Activated T-helper 1 cell treated with anti-CD3 and anti-CD28 coated beads, Interleukin-12 subunit alpha, Interleukin-12 subunit beta, Interleukin-2, Interleukin-4 antibody, amounts not matched to agents 30 ng/mL and 10 ng/mL and 1 ng/mL, durations not matched to agents 14 hours and 24 hours and 36 hours (primary cell): ENCODE measurements at places on chromosomes 7 and 10. TPM values are rescaled to one million over a fixed set of nuclear protein-coding genes. Genes with fewer than 3 reads are reported as not detected.

GRCh38 chr10:122878799-122879338, 512 bp downstream of the FAM24B start:
- peak overlapping the region; percentile 97 for H3K4me3 ChIP-seq
- peak overlapping the region; percentile 93 for H3K27ac ChIP-seq
- DNase-seq, result no peak
- H3K4me1 ChIP-seq, result peaks cover 60% of the 10 kb centered on the region
- H3K36me3 ChIP-seq, result peaks cover 23% of the 10 kb centered on the region

DNA sequence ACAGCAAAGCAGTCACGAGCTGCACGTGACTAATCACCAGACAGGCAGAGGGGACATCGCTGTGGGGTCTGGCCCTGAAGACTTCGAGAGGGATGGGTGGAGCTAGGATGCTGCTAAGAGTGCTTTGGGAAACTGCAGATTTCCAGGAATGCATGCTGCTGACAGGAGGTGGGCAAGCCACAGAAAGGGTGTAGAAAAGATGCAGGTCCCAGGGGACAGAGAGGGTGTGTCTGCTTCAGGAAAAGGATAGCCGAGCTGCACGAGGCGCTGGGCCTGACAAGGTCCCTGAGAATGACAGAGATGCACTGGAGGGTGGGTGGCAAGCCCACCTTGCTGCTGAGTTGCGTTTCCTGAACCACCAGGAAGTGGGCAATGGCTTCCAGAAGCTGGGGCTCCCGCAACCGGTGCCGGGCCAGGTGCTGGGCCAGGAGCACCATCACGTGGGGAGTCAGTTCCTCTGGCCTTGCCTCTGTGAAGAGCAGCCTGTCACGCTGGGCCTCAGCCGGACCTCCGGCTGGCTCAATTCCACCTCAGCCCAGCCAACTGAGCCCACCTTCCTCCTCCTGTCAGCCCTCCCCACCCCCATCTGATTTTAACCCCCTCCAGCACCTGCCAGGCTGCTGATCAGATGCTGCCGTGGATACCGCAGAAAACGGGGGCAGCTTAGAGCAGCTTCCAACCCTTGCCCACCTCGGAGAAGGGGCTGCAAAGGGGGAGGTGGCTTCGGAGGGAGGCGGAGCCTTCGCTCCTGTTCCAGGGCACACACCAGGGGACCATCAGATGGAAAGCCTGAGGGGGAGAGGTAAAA, 2.2 kb downstream of the FASTK start:
- DNase-seq, result no peak
- H3K4me1 ChIP-seq, result peaks cover 26% of the 10 kb centered on the region
- peak overlapping the region; percentile 79 for H3K27ac ChIP-seq
- peak overlapping the region; percentile 92 for H3K4me3 ChIP-seq
- no peaks in the 10 kb centered on the region for H3K27me3 ChIP-seq

DNA sequence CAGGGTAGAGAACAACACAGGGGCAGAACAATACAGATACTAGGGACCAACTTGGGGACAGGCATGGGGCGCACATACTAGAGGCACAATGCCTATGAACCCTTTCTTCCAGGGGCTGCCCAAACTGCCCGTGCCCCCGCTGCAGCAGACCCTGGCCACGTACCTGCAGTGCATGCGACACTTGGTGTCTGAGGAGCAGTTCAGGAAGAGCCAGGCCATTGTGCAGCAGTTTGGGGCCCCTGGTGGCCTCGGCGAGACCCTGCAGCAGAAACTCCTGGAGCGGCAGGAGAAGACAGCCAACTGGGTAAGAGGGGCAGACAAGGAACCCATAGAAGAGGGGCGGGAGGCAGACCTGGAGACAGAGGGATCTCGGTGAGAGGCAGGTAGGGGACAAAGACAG, 5.8 kb downstream of the CHAT start:
- no peak overlapping the region for H3K4me3 ChIP-seq
- no peak overlapping the region for H3K27ac ChIP-seq
- no peaks in the 10 kb centered on the region for H3K36me3 ChIP-seq
- no peaks in the 10 kb centered on the region for H3K4me1 ChIP-seq

DNA sequence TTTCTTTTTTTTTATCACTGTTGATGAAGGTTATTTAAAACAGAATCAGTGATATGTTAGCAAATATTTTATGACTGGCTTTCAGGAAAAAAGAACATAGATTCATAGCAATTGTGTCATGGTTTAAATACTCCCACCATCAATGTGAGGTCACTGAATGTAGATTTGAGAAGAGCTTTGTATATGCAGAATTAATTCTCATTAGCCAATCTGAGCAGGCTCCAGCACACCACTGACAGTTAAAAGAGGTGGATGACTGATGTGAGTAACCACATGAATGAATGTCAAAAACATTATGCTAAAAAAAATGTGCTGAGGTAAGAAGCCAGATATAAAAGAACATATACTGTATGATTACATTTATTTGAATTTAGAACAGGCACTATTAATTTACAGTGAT, 174.8 kb upstream of the KAT6B start:
- no peaks in the 10 kb centered on the region for H3K27me3 ChIP-seq
- DNase-seq, result no peak
- H3K4me3 ChIP-seq, result no peak overlapping the region
- no peaks in the 10 kb centered on the region for H3K4me1 ChIP-seq

GRCh38 chr10:20247891-20248708, 431.9 kb downstream of the PLXDC2 start:
- H3K36me3 ChIP-seq, result no peaks in the 10 kb centered on the region
- H3K4me3 ChIP-seq, result no peak overlapping the region
- no peak for DNase-seq
- no peaks in the 10 kb centered on the region for H3K27me3 ChIP-seq
- H3K27ac ChIP-seq, result no peak overlapping the region

DNA sequence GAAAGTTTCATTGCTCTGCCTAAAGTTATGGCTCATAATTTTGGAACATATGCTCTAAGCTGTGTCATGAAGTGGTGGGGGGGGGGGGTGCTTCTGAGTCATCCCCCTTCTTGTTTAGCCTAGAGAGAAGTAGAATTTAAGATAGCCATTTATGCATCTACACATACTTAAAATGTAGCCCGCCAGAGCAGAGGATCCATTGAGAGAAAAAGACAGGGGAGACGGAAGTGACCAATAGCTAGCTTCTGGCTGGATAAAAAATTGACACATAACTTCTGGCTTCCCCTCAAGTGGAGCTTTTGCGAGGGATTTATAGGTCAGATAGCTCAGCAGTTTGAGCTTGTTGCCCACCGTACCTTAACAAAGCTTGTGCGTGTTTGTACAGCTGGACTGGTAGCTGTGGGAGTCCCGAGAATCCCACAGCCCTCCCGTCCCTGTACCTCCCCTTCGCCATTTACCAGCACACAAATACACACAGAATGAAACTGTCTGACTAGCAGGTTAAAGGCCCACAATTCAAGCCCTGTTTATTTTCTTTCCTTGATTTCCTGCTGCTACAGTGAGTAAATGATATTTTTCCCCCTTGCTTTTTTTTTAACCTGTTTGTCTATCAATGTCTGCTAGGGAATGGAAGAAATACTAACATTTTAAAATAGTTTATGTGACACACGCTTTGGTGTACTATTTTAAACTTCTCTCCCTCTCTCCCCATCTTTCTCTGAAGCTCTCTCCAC, 232.6 kb upstream of the FERD3L start:
- H3K4me3 ChIP-seq, result no peak overlapping the region
- H3K27ac ChIP-seq, result no peak overlapping the region
- DNase-seq, result no peak
- H3K27me3 ChIP-seq, result no peaks in the 10 kb centered on the region

- peaks cover 13% of the 10 kb centered on the region for H3K27me3 ChIP-seq
- H3K27ac ChIP-seq, result no peak overlapping the region
- no peak for DNase-seq
- no peaks in the 10 kb centered on the region for H3K4me1 ChIP-seq
- H3K36me3 ChIP-seq, result no peaks in the 10 kb centered on the region
- no peak overlapping the region for H3K4me3 ChIP-seq
Observed at GRCh38 chr7:25926891-25927625, 224.9 kb upstream of the NFE2L3 start.

DNA sequence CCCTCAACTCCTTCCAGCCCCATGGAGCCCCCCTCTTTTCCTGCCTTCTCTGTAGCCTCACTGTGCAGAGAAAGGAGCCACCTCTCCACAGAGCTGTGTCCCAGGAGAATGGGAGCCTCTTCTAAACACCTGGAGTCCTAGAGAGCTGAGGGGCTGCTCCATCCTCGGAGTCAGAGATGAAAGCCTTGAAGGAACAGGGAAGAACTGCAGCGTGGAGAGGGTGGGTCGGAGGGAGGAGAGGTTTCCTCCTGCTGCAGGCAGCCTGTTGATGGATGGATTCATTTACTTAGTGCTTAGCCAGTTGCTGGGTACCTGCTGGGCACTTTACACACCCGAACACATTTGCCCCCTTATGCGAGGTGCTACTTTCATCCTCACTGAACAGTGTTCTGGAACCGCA, 39.0 kb downstream of the C10orf120 start:
- no peak overlapping the region for H3K27ac ChIP-seq
- no peaks in the 10 kb centered on the region for H3K4me1 ChIP-seq
- DNase-seq, result no peak
- H3K36me3 ChIP-seq, result no peaks in the 10 kb centered on the region

GRCh38 chr7:18289788-18290187, 205.8 kb upstream of the HDAC9 start:
- no peak overlapping the region for H3K27ac ChIP-seq
- peaks cover 9% of the 10 kb centered on the region for H3K27me3 ChIP-seq
- H3K4me3 ChIP-seq, result no peak overlapping the region
- DNase-seq, result no peak
- H3K36me3 ChIP-seq, result no peaks in the 10 kb centered on the region

GRCh38 chr10:91642831-91643692, 10.2 kb upstream of the PPP1R3C start:
- H3K36me3 ChIP-seq, result no peaks in the 10 kb centered on the region
- peaks cover 17% of the 10 kb centered on the region for H3K27me3 ChIP-seq
- no peaks in the 10 kb centered on the region for H3K4me1 ChIP-seq
- H3K4me3 ChIP-seq, result no peak overlapping the region
- no peak overlapping the region for H3K27ac ChIP-seq
- no peak for DNase-seq

DNA sequence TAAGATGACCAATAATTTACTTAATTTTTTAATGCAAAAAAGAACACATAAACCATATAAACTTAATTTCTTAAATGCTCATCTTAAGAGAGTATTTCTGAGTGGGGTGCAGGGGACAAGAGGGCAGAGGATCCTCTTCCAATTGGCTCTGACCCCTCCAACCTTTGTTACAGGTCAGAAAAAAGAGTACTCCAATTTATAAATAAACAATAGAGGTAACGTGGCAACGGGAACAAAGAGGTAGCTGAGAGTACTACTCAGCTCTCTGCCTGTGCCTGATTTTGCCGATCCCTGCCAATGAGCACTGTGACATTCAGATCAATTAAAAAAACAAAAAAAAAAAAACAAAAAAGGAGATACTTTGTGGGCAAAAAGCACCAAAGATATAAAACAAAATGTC, 307.9 kb downstream of the PARD3 start:
- H3K4me3 ChIP-seq, result no peak overlapping the region
- no peak for DNase-seq
- H3K27me3 ChIP-seq, result no peaks in the 10 kb centered on the region
- H3K27ac ChIP-seq, result no peak overlapping the region
- no peaks in the 10 kb centered on the region for H3K36me3 ChIP-seq

GRCh38 chr10:104080762-104081161, 4.9 kb downstream of the COL17A1 start:
- no peaks in the 10 kb centered on the region for H3K4me1 ChIP-seq
- H3K4me3 ChIP-seq, result no peak overlapping the region
- H3K27ac ChIP-seq, result no peak overlapping the region
- H3K27me3 ChIP-seq, result peaks cover 8% of the 10 kb centered on the region

LLCFC1 gene
- total RNA-seq, result not detected in 2 replicates

ASB10 gene
- total RNA-seq, result not detected in 2 replicates

EPDR1 gene
- total RNA-seq, result 0.34 TPM in 1 of 2 replicates, not detected in the other
